Heart left ventricle (tissue), 16 donors: ENCODE measurements at places on chromosomes 1 and 21. TPM values are rescaled to one million over a fixed set of nuclear protein-coding genes. Genes with fewer than 3 reads are reported as not detected.

TMEM125 gene
- total RNA-seq = not detected

OVAAL gene
- 2.0 TPM for total RNA-seq

HOOK1 gene
- 4.5 TPM for total RNA-seq

NPHS2 gene
- not detected for total RNA-seq

HENMT1 gene
- 0.49 TPM for total RNA-seq

FCRL6 gene
- not detected for total RNA-seq

BNIPL gene
- total RNA-seq = 0.59 TPM

ACTA1 gene
- 30,941 TPM for total RNA-seq
